Cerebellar nuclear complex (tissue), 1 donor: ENCODE measurements at places on chromosomes 1 and 21.

- DNase-seq, result no peak
These were observed 167.9 kb upstream of the ZC3H12A start for GRCh38 chr1:37306461-37306860.

DNA sequence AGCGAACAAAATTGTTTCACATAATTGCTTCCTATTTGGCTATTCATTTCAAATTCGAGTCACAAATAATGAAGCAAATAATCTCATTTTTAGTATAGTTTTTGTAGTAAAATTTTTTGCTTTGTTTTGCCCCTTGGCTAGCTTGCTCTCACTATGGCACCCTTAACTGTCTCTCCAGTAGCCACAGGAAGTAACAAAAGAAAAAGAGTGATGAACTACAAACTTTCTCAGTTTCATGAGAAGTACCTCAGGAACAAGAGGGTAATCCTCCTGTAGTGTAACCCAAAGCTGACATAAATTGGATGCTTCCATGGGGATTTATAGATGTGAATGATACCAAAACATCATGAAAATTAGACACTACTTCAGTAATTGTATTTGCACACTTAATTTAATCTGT lies 242.9 kb downstream of the BARHL2 start:
- no peak for DNase-seq

DNA sequence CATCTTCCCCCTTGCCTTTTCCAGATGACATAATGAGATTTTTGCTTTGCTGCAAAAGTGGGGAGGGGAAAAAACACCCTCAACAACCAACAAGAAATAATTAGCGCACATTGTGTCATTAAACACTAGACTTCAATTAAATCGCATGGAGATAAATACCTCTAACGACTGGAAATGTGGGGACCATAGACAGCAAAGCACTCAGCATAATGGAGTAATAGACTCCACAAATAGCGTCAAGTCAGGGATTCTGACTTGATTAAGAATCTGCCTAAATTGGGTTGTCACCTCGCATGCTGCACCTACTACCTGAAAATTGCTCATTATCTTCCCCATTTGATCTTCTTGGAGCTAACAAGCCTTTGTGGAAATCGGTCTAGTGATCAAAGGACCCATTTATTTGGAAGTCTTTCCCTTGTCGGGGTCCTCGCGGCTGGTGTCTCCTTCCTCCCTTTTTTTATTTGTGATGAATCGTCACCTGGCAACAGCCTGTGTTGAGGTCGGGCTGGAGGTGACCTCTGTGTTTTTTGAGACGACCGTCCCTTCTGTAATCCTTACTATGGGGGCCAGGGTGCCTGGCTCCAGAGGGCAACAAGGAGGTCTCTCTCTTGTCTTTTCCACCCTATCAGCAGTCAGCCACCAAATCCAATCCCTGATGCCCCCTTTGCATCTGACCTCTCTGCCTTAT lies 75.3 kb upstream of the IGSF21 start:
- no peak for DNase-seq

DNA sequence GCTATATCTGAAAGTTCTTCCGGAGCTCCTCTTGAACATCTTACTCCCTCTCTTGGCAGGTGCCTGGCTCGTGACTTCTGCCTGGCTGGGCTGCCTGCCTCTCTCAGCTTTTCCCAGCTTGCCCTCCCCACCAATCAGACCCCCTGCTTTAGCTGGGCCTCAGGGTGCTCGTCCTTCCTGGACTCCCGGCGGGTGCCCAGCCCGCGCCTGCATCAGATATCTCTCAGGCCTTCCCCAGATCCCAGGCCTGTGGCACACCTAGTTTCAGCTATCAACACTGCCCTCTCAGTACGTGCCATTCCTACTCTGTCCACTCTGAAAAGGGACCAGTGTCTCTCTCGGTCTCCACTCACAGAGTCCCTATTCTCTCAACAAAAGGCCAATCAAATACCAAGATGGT lies 96.5 kb upstream of the CLDN14 start:
- DNase-seq, result no peak

DNA sequence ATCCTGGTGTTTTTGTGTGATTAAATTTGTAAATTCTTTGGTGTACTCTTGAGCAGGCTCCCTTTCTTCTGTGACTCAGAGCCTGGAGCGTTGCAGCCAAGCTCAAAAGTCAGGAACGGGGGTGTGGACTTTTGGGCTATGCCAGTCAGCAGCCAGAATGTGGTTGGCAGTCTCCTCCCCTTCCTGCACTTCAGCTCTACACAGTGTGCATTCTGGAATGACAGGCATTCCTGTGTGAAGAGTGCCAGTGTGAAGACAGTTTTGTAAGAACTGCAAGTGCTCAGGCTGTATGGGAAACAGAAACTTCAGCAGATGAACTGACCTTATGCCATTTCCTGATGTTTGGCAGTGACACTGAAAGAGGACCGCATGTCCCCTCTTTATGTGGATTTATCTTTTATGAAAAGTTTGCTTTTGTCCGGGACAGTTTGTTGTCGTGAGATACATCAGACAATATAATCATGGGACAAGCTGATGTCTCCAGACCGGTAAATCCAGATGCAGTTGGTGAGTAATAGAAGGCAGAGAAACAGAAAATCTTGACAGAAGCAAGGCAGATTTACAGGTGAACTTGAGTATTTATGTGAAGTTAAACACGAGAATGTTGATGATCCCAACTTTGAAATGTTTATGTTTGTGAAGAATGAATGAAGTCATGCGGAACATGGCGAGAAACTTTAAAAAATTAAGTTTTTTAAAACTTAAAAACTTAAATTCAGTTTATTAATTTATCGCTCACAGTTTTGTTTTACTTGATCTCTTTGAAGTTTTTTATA lies 67.7 kb upstream of the RCC1 start:
- no peak for DNase-seq

GRCh38 chr21:28337315-28337714 lies 655.4 kb downstream of the LTN1 start:
- DNase-seq, result no peak

DNA sequence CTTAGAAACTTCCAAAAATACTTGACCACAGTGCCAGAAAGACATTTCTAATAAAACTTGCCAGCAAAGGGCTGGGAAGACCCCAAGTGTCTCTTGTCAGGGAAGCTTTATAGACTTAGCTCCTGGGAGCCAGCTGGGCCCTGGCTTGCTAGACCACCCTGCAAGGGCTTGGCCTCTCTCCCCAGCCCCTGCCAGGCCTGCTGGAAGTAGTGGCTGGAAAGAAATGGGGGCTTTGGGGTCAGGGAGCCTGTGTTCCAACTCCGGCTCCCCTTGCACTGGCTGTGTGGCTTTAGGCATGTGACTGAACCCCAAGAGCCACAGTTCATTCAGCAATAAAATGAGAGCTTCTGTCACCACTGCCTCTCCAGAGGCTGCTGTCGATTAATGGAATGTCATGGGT lies 31.1 kb downstream of the H3-3A start:
- no peak for DNase-seq

DNA sequence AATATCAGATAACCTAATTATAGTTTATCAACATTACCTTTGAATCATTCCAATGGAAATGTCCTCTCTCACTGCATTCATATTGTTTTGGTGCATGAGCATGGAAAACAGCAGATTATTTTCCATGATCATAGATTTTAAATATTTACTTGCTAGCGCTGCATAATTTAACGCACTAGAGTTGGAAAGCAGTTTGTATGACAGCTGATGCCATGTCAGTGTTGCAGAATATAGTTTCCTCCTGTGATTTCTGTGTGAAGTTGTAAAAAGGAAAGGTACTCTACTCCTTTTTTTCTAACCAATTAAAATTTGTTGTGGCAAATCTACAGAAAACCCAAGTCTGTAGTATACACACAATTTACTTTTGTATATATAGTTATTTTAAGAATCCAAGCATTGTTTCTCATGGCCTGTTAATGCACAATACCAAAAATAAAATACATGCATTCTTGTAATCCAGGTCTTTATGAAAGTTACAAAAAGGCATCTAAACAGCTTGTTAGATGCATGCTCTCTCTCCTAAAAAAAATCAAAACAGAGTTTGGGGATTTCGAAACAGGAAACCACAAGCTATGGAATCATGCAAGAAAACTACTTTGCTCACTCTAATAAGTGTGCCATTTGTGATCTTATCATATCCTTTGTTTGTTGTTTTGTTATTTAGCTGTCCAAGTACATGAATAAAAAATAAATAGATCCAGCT lies 1.9 kb upstream of the ATG4C start:
- no peak for DNase-seq

DNA sequence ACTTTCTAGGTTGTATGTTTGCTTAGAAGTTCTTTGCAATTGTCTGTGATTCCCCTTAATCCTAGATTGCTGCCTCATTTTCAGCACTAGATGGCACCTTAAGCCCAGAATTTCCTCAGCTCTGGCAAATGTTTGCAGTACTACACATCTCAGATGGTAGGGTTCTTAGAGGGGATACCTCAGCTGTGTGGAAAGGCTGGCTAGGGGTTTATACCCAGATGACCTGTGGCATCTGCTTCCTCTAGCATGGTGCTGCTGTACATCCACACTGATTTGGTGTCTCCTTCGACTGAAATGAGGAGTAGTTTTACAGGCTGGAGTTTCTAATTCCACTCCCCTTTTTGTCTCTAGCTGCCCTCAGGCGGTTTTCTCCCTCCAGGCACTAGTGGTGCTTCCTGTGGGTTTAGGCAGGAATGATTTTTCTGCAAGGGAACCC lies 23.5 kb downstream of the ASB17 start:
- no peak for DNase-seq
